ENCODE measurements at places on chromosomes 2 and 18.

DNA sequence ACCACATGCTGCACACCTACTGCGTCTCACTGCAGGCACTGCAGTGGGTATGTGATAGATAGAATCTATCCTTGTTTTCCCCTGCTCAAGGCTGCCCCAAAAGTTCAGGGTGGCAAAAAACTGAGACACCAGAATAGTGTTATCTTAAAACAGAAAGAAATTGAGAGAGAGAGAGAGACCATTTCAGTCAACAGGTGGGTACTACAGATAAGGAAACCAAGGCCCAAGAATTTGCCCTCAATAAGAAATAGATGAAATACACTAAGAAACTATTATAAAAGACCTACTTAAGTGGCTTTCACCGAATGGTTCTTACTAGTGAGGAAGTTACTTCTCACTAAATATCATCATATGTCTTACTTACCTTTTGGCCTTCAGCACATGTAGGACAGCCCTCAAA lies 27.9 kb downstream of the EPG5 start:
- no peak for DNase-seq

- DNase-seq: no peak
These were observed 30.0 kb downstream of the MEMO1 start for GRCh38 chr2:31980674-31981356.

DNA sequence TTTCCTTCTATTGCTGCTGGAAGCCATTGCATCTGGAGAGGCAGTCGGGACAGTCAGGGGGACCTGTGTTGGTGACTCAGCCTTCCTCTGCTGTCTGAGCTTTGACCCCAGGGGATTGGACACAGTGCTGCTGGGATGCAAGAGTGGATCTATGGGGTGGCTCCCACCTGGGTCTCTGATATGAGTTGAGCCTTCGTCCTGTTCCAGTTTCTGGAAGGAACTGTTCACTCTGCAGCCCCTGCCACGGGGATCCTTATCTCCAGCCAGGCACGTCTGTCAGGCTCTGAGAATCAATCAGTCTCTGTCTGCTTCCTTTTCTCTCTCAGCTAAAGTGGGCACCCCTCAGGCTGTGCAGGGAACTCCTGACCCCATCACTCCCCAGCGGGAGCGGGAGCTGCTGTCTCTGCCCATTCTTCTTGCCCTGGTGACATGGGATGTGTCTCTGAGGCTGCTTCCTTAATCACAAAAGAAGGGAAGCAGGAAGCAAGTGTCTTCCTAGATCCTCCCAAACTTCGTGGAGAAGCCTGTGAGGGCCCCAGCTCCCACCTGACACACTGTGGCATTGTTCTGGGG lies 51.7 kb downstream of the ARHGAP28 start:
- DNase-seq: no peak

DNA sequence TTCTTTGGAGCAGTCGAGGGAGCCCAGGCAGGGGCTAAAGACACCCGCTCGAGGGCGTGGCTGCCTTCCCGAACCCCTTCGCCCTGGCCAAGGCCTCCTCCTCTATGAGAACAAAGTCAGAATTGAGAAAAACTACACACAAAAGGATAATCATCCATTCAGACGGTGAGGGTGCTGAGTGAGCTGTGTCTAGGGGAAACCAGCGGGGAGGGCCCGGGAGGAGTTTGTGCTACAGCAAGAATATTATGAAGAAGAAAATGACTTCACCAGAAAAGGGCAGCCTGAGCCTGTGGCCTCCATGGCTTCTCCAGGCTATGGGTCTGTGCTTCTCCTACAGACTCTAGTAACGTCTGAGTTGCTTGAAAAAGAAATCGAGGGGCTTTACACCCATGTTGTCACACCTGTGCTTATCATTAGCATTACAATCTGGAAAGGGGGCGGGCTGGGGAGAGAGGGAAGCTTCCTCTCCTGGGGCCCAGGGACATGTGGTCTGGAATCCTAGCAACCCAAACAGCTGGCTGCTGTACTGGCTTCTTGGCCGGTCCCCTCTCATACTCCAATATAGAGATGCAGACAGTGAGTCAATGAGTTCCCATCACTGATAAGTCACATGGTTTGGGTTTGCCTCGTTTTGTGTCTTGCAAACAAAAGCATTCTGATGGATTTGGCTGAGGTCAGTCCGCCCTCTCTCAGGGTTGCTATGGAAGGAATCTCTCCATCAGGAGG lies 52.0 kb upstream of the ARL4C start:
- no peak for DNase-seq

DNA sequence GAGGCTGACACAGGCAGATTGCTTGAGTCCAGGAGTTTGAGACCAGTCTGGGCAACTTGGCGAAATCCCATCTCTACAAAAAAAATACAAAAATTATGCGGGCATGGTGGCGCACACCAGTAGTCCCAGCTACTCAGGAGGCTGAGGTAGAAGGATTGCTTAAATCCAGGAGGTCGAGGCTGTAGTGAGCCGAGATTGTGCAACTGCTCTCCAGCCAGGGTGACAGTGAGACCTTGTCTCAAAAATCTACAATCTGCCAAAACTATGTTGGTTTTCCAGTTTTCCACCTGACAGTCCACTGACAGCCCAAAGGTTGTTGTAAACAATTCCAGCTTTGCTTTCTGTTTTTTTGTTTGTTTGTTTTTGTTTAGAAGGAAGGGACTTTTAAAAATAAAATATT lies 51.3 kb downstream of the KCMF1 start:
- DNase-seq: no peak

GRCh38 chr18:37657493-37657892 lies 91.9 kb upstream of the CELF4 start:
- no peak for DNase-seq

- no peak for DNase-seq
These were observed 194.2 kb downstream of the GLI2 start for GRCh38 chr2:120929829-120930228.
